ENCODE measurements at places on chromosomes 2 and 18.

DNA sequence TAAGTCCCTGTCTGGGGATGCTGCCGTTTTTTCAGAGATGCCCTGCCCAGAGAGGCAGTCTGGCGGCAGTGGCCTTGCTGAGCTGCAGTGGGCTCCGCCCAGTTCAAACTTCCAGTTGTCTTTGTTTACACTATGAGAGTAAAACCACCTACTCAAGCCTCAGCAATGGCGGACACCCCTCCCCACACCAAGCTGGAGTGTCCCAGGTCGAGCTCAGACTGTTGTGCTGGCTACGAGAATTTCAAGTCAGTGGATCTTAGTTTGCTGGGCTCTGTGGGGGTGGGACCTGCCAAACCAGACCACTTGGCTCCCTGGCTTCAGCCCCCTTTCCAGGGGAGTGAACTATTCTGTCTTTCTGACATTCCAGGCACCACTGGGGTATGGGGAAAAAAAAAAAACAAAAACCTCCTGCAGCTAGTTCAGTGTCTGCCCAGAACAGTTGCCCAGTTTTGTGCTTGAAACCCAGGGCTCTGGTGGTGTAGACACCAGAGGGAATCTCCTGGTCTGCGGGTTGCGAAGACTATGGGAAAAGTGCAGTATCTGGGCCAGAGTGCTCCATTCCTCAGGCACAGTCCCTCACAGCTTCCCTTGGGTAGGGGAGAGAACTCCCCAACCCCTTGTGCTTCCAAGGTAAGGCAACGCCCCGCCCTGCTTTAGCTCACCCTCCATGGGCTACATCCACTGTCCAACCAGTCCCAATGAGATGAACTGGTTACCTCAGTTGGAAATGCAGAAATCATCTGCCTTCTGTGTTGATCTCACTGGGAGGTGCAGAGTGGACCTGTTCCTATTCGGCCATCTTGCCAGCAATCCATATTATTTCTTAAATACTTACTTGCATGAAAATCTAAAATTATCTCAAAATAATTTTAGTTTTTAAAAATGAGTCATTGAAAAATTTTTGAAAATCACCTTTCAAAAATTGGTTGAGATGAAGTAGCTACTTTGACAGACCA lies 338.0 kb downstream of the OSR1 start:
- DNase-seq: no peak

DNA sequence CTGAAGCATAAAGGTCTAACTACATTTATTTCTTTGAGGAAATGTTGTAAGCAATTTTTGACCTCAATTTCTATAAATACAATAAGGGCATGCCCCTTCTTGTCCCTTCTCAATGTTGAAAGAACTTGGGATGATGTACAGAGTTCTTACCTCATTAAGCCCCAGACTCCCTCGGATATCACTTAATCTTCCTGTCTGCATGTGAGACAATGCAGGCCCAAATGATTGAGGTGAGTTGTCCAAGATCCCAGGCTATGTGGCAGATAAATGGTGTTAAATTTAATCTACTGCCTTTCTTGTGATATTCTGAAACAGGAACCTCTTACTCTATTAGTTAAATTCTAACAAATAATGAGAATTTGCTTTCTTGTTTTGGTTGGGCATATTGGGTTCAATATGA lies 1073.4 kb upstream of the GYPC start:
- no peak for DNase-seq

DNA sequence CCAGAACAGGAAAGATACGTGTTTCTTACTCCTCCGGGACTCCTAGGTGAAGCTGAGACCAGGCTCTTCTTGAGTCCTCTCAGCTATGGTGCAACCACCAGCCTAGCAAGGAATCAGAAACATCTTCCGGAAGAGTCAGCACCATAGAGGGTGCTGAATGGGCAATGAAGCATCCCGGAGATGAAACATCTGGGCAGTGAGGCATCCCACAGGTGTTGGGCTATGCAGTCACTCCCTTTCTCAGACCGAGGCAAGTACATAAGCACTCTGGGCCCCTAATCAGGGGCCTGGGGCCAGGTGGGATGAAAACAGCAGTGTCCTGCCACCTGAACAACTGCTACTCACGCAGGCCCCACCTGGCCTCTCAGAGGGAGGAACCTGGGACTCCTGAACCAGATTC lies 1.4 kb upstream of the CAPN10 start:
- DNase-seq: no peak

DNA sequence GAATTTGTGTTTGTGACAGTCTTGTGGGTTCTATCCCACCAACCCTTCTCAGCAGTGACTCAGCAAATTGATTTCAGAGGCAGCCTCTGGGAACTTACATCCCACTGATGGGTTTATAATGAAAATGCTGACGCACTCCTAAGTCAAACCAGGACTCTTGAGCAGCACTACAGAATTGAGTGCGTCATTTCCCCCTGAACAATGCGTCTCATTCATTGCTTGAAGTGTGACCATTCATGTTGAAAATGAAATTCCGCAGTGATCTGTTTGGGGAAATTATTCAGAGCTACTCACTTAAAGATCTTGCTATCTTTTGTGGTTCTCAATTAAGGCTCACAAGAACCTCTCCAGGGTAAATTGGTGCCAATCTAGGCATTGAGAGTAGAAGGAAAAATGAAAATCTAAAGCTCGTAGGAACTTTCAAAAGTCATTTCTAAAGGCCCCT lies 417.7 kb upstream of the SLC14A2 start:
- no peak for DNase-seq

DNA sequence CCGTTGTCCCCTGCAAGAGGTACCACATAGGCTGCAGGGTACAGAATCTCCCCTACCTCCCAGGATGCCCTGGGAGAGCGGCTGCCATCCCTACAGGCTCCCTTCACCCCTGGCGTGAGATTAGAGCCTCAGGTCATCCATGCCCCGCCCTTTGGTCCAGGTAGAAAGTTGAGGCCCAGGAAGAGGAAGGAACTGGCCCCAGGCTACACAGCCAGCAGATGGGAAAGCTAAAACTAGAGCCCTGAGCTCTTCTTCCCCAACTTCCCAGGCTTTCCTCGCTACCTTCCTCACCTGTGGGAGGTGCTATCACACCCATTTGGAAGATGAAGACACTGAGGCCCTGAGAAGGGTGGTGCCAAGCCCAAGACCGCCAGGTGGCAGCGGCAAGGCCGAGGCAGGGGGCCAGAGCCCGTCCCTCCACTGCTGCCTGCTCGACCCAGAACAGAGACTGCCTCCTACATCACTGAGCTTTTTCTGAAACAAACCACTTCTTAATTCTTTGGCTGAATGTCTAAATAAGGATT lies 25.8 kb downstream of the CIB4 start:
- DNase-seq: no peak

DNA sequence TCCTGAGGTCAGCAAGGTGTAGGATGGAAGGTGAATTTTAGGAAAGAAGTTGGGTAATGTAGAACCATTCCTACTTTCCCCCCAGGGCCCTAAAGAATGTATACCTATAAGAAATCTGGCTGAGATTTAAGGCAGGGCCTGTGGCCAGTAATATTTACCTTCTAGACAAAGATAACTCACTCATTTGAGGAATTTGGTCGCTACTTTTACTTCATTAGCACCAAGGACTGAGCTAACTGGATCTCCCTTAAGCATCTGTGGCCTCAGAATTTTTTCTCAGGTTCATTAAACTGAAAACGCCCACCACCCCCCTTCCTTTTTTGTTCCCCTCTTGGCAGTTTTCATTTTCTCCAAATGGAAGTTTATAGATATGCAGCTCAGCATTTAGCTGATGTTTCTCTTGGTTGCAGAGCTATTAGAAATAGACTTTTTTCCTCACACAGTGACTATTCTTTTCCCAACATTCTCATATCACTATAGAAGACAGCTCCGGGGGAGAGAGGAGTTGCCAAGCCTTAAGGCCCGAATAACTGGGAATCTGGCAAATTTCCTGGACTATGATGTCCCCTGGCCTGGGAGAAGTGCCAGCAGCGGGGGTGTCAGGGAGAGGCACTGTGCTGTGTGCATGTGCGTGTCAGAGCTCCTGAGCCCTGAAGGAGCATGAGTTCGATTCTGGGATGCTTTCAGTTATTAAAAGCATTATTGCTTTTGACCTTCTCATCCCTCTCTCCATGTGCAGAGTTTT lies 310.9 kb downstream of the PRKCE start:
- DNase-seq: peak; percentile 84

- no peak for DNase-seq
Measured at GRCh38 chr2:144445196-144445595, 74.7 kb downstream of the ZEB2 start.

- DNase-seq: no peak
Measured at GRCh38 chr18:28723506-28723905, 546.6 kb upstream of the CDH2 start.

GRCh38 chr18:23902396-23902795 lies 112.2 kb upstream of the TTC39C start:
- no peak for DNase-seq

- no peak for DNase-seq
Measured at GRCh38 chr2:39470580-39470979, 33.5 kb upstream of the MAP4K3 start.

DNA sequence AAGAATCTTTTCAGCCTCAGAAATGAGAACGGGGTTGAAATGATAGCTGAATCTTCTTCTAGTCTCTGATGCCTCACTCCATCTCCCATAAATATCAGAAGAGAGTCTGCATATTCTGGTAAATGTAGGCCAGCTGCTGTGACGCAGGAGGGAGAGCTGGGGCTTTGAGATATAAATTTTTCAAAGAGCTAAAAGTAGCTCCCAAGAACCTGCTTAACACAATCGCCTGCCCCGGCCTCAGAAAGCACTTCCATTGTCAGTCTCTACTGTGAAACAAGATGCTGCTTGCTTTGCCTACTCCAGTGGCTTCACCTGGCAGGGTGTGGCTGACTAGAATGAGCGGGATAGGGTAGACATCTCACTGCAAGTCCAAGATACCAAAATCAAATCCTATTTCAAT lies 105.0 kb upstream of the CCDC150 start:
- no peak for DNase-seq

DNA sequence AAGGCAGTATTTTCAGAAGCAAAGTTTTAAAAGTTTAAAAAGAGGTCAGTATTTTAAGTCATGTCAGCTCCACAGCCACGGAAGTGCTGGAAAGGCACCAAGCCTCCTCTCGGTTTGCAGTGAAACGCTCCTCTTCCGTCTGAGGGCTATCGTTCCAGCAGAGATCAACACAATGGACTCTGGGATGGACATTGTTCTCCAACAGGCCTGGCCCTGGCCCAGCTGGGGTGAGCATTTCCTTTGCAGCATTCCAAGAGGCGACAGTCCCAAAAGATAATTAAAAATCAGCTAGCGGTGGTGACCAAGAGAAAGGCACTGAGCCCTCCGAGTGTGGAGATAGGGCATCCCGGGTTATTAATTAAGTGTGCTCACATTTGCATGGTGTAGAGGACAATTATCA lies 95.9 kb upstream of the LCLAT1 start:
- no peak for DNase-seq

- no peak for DNase-seq
Measured at GRCh38 chr2:86525421-86526340, 37.6 kb downstream of the CHMP3 start.

DNA sequence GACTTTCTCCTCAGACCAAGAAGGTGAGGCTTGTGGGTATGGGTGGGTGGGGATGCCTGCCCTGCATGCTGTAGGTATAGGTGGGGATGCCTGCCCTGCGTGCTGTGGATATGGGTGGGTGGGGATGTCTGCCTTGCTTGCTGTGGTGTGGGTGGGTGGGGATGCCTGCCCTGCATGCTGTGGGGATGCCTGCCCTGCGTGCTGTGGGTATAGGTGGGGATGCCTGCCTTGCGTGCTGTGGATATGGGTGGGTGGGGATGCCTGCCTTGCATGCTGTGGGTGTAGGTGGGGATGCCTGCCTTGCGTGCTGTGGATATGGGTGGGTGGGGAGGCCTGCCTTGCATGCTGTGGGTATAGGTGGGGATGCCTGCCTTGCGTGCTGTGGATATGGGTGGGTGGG lies 278.4 kb downstream of the NEDD4L start:
- no peak for DNase-seq

DNA sequence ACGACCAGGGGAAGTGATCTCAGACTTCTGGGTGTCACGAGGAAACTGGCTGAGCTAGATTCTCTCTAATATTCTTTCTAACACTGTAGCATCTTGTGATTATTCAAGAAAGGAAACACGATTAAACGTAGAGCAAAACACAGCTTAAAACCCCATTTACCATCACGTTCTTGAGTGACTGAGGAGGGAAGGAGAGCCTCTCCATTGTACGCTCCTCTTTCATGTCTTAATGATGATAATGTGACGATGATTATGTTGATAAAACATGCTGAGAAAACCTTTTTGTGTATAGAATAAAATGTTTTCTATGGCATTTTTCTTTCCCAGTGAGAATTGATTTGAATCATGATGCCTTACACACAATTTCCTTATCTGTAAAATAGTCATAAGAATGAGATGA lies 705.6 kb upstream of the ID2 start:
- no peak for DNase-seq

- no peak for DNase-seq
Measured at GRCh38 chr2:40886655-40887054, 434.8 kb upstream of the SLC8A1 start.

GRCh38 chr2:15584767-15585469 lies 6.8 kb upstream of the DDX1 start:
- DNase-seq: no peak

DNA sequence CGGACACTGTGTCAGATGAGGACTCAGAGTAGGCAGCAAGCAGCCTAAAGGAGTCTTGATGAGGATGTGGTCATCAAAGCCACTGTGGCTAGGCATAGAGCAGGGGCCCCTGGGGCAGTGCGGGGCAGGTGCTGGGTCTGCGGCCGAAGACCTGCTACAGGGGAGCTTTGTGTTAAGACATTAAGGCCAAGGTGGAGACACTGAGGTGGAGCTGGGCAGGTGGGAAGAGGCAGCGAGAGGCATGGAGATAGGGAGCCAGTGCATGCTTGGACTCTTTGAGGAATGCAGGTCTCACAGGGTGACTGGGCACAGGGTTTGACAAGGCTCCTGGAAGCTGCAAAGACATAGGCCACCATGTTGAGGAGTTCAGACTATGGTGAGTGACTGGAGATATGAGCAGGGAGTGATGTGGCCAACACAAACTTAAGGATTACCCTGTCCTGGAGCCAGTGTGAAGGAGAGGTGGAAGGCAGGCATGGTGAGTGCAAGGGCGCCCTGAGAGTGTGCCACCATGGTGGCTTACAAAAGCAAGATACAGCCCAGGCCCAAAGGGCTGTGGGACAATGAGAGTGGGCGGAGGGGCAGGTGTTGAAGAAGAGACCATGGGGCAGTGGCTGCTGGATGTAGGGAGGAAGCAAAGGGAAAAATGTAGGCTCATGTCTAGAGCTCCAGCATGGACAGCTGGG lies 450.9 kb upstream of the HS6ST1 start:
- no peak for DNase-seq

- no peak for DNase-seq
Measured at GRCh38 chr2:66699793-66700676, 265.1 kb downstream of the MEIS1 start.

Data from left hindlimb (tissue), 1 donor.